Activated CD8-positive, alpha-beta memory T cell treated with anti-CD3 and anti-CD28 coated beads for 4 hours (primary cell): ENCODE measurements at places on chromosomes 11 and 22.

DNA sequence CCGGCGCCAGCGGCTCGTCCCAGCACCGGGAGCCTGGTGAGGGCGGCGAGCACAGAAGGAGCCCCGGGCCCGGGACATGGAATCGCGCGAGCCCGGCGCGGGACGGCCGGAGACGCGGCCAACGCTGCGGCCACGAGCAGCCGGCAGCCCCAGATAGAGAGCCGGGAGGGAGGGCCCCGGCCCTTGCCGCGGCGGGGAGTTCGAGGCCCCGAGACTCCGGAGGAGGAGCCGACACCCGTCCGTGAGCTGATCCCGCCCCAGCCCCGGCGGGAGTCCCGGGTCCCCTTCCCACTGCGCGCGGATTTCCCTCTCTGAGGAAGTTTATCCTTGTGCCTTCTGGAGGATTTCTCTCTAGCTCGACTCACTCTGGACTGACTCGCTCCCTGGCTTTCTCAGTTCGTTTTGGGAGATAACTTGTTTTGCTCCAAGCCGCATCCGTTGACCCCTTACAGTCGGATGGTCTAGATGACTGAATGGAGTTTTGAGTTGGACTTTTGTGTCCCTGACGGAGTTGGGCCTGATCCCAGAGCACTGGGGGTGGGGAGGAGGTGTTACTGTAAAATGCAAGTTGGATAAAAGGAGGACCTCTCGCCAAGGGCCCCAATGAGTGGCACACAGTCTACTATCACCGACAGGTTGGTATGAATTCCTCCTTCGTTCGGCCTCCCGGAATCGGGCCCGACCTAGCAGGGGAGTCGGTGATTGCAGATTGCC, 585 bp downstream of the ARHGEF12 start:
- DNase-seq: no peak

DNA sequence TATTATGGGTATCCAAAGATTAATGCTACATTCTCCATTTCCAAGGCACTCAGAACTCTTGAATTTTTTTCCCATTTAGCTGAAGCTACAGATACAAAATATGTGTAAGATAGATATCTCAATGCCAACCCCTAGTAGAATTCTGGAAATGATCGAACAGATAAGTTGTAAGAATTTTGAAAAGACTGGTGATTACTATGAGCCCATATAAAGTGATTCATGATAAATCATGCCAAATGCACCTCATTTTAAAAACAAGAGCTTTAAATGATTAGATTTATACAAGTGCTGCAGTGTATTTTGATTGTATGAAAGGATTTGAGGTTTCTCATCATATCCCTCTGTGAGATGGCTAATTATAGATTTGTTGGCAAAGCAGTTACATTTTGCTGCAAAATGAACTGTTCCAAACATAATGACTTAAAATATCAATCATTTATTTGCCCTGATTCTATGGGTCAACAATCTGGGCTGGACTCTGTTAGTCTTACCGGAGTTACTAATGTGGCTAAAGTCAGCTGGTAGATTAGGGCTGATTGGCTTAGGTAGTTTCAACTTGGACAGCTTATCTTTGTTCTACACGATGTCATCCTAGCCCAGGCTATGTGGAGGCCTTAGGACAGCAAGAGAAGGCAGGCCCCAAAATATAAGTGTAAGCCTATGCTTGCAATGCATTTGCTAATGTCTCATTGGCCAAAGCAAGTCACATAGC, 3.4 kb downstream of the OR10V1 start:
- DNase-seq: no peak

GRCh38 chr11:113189909-113190667, 124.3 kb upstream of the TTC12 start:
- no peak for DNase-seq

GRCh38 chr11:75554258-75555022, 7.6 kb upstream of the SERPINH1 start:
- DNase-seq: no peak

- no peak for DNase-seq
These were observed 62.6 kb upstream of the SLC6A5 start for GRCh38 chr11:20536784-20537183.

GRCh38 chr11:116051494-116051893, 547.3 kb upstream of the CADM1 start:
- no peak for DNase-seq

DNA sequence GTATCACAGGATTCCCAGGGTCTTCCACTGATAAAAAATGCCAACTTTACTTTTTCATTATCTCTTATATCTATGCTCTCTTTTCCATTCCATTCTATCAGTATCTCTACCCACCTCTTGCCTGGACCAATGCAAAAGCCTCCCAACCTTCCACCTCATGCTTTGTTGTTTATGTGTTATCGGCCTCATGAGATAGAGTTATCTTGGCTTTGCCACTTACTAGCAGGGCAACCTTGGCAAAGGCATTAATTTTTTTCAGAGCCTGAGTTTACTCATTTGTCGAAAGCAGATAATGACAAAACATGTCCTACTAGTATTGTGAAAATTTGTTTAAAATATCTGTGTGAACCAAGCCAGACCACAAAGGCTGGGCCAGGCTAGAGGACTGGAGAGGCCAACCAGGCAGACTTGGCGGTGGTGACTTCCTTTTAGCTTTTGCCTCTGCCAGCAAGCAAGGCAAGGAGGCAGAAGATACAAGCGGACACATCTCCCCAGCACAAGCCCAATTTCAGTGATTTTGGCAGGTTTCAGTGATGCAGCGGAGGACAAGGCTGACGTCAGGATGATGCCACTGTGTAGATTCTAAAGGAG, 106.9 kb downstream of the ADAMTS15 start:
- no peak for DNase-seq

GRCh38 chr11:115819014-115819413, 314.8 kb upstream of the CADM1 start:
- no peak for DNase-seq

GRCh38 chr11:132802947-132803346, 729.4 kb downstream of the OPCML start:
- no peak for DNase-seq

- no peak for DNase-seq
These were observed 325.8 kb downstream of the OPCML start for GRCh38 chr11:133206313-133207005.

- no peak for DNase-seq
These were observed 1.6 kb downstream of the NR1H3 start for GRCh38 chr11:47259232-47259977.

DNA sequence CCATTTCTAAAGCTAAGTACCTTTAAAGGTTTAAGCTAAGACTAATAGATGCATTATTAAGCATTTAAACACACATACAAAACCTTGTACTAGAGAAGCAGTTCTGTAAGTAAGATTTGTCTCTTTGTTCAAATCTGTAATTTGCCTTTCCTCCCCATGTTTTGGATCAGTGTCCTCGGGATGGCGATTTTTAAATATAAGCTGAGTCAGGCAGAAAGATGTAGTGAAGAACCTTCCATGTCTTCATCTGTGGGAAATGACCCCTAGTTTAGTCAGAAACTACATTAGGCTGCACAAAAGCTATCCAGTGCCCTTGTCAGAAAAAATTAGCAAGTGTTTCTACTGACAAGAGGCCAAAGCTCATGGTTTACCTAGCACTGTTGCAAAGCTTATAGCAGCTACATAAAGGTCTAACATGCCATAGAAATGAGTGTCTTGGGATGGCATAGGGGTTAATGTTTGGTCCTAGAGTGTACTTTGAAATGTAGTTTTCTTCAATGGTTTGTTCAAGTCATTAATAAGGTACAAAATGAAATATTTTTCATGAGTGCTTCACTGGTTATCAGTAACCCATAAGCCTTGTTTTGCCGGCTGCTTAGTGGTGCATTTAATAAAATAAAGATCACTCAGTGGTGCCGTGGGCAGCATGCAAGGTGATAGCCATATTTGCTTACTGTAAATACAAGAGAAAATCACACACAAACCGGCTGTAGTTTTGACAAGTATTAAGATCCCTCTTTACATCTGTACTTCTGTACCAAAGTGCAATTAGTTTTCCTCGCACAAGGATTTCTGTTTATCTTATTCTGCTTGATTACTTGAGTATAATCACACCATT, 139.8 kb downstream of the ELP4 start:
- DNase-seq: no peak

DNA sequence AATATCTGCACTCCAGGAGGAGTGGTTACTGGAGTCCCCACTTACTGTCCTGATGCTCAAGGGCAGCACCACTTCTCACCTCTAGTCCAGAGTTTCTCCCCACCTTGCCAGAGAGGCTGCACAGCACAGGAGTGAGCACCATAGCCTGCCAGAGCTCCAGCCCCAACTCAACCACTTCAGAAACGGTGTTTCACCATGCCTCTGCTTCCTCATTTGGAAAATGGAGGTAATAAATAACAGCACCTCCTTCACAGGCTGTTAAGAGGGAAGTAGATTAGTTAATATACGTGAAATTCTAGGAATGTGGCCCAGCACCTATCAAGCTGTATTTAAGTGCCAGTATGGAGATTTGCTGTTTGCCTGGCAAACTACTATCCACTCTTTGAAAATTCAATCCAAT, 63.0 kb downstream of the GALNT18 start:
- no peak for DNase-seq

- DNase-seq: no peak
These were observed 165.4 kb downstream of the AASDHPPT start for GRCh38 chr11:106242718-106243415.

DNA sequence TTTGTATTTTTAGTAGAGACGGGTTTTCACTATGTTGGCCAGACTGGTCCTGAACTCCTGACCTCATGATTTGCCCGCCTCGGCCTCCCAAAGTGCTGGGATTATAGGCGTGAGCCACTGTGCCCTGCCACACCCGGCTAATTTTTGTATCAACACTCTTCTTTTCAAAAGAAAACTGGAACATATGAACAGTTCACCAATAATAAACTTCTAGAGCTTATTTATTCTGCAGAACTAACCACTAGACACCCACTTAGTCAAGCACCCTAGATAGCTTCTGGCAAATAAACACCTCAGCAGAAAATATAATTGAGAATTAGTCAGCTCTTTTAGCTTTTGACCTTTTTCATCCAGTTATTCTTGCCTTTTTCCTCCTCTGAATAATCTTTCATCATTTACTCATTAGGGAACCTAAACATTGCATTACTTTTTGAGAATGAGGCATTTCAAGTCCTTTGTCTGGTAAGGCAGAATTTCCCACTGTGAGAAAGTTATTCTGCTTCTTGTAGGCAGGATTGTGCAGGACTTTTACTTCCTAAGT, 27.3 kb upstream of the TMEM41B start:
- no peak for DNase-seq

GRCh38 chr22:33163815-33164214, 105.6 kb upstream of the SYN3 start:
- DNase-seq: no peak

- DNase-seq: no peak
These were observed 1001.7 kb downstream of the BRD1 start for GRCh38 chr22:48825802-48826520.

- DNase-seq: no peak
These were observed 686.6 kb downstream of the LUZP2 start for GRCh38 chr11:25183411-25183810.

DNA sequence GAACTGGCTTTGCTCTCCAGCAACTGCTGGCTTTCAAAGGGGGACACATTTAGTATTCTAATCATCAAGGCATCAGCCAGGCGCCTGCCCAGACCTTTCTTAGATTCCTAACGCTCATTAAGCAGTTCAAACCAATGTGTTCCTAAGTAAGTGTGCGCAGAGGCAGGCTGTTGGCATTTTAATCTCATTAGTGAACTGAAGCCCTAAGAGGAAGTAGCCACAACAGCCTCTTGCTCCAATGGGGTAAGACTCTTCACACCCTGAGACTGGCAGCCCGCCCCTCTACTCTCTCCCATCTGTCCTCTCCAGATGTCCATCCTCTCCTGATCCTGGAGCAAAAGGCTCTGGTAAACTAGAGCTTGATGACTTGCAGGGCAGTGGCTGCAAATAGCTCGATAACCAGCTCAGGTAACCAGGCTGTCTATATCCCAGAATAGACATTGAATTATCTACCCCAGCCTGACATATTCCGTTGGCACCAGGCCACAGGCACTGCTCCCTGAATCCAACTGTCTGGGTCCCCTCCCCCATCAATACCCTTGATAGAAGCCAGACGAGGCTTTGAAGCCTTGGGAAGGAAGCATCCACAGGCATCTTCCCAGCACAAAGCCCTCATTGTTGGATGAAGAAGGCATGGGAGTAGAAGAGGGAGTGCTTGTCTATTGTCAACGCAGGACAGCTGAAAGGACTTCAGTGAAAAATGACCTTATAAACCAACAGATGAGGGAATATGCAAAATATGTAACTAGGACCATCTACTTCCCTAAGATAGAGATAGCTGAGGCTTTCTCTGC, 321.1 kb downstream of the TENM4 start:
- DNase-seq: no peak
